ENCODE measurements at places on chromosomes 4 and X.

DNA sequence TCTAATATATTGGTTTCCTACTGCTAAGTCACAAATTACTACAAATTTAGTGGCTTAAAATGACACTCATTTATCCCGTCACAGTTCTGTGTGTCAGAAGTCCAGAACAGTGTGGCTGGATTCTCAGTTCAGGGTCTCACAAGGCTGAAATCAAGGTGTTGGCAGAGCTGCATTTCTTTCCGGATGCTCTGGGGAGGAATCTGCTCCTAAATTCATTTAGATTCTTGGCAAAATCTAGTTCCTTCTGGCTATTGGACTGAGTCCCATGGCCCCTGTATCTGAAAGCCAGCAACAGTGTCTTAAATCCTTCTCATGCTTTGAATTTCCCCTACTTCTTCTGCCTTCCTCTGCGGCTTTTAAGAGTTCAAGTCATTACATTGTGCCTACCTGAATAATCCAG is 103.1 kb upstream of the BMP3 start:
- no peak for DNase-seq

DNA sequence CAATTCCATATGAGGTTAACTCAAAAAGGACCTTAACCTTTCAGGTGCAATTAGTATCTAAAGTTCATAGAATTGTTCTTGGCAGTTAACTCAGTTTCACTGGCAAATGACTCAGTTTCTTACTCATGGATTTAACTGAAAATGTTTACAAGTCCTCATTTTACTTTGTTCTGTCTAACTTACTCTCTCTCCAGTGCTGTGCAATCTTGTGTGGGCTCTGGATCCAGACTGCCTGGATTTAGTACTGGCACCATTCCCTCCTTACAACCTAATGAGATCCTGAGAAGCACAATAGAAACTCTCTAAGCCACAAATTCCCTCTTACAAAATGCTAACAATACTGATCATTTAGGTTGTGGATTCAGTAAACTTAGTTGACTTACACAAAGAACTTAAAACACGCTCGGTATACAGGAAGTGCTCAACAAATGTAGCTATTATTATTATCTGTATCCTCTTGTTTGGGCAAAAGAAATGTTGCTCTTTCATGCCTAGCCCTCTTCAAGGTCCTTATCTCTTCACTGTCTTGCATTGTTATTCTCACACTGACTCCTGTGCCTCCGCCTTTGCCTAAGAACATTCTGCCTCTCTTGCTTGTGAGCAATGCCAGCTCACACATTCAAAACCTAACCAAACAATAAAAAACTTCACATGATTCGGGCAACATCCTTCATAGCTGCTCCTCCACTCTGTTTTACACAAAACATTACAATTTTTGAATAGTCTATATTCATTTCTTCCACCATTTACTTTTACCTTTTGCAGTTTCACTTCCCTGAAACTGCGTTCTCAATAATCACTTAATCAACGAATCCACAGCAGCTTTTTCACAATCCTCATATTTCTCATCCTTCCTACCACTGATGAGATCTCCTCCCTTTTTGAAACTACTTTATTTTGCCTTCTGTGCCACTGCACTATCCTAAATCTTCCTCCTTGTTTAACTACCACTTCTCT is 91.8 kb downstream of the PDE5A start:
- DNase-seq, result no peak

DNA sequence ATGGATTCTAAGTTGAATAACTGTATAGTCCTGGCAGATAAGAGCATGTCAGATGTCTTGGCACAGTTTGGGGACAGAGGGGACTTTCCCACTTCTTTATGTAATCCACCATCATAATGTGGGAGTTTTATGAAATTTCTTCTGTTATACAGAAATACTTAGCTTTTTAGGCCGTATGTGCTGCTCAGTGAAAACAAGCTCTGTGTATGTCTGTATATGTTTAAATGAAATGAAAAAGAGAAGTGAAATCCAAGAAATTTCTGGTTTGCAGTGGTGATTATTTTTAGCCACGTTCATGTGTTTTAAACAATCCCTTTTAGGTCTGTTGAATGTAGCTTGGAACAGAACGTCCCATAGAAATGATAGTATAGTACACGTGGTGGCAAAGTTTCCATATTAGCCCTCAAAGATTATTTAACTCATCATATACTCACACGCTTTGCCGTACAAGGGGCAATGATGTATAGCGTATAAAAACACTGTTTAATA is 41.0 kb downstream of the GAB1 start:
- DNase-seq, result no peak

- no peak for DNase-seq
These were observed 518.0 kb downstream of the TMA16 start for GRCh38 chr4:164012396-164013027.

DNA sequence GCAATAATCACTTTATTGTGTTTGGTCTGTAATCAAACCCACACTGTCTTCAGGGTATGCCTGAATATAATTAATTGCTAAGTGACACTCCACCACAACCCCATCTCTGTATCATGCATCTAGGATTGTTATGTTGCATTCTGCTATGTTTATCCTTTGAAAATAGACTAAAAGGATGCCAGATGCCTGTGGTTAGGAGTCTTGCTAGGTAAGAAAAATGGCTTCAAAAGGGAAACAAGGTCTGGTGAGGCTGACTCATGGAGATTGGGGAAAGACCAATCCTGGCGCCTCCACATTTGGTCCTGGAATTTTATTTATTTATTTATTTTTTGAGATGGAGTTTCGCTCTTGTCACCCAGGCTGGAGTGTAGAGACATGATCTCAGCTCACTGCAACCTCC is 360.5 kb upstream of the SLC7A11 start:
- no peak for DNase-seq

GRCh38 chrX:37918168-37918567 is 70.8 kb upstream of the DYNLT3 start:
- DNase-seq, result no peak

DNA sequence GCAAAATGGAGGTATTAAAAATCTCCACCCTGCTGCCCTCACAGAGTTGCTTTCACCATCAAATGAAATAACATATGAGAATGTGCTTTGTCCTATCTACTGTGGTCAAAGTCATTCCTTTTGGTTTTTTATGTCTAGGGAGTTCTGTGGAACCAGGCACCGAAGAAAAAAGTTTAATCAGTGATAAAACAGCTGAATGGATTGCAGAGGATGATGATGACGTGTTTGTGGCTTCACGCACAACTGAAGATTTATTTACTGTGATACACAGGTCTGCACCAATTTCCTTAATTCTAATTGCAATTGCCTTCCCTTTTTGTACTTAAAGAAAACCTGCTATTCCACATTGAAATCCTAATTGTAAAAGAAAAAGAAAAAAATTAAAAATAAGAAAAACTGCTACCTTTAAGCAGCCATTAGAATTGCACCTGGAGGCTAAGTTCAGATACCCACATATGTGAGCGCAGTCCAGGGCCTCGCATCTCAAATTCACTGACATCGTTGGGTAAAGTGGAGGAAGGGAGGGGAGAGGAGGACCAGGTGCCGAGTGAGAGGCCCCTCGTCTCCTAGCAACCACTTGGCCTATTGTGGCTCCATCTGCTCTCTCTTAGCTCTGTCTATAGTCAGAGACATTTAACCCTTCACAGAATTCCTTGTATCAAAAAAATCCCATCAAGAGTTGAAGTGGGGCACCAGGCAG is 10.5 kb upstream of the RTL5 start:
- no peak for DNase-seq

GRCh38 chrX:132071254-132071653 is 48.2 kb downstream of the STK26 start:
- DNase-seq, result no peak
